ENCODE measurements at places on chromosomes 16 and 17.

DNA sequence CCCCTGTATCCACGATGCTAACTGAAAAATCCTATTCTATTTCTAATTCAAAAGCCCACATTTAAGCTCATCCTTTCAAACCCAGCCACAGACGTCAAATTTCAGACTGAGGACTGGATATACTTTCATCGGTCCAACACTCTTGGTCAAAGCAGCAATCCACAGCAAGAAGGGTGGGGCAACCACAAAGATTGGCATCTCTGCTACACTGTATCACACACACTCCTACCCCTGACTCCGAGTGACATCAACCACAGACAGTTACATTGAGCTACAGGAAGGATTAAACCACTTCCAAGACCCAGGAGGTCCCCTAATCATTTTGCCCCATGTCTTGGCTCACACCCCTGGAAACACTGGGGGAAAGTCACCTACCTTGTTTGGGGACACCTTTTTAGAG lies 61.3 kb downstream of the GRIN2A start:
- no peak for DNase-seq

DNA sequence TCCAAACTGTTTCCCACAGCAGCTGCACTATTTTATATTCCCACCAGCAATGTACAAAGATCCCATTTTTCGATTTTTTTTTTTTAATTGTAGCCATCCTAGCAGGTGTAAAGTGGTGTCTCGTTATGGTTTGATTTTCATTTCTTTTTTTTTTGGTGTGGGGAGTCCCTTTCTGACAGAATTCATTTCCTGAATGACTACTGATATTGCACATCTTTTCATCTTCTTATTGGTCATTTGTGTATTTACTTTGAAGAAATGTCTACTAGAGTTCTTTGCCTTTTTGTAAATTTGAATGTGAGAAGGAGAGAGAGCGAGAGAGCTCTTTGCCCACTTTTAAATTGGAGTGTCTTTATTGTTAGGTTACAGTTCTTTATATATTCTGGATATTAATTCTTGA lies 14.0 kb downstream of the CYB5B start:
- DNase-seq, result no peak

DNA sequence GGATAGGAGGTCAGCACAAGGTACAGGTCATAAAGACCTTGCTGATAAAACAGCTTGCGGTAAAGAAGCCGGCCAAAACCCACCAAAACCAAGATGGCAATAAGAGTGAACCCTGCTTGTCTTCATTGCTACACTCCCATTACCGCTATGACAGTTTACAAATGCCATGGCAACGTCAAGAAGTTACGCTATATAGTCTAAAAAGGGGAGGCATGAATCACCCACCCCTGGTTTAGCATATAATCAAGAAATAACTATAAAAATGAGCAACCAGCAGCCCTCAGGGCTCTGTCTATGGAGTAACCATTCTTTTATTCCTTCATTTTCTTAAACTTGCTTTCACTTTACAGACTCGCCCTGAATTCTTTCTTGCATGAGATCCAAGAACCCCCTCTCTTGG lies 1.0 kb upstream of the HSBP1 start:
- DNase-seq, result no peak

GRCh38 chr17:63314761-63315160 lies 131.3 kb downstream of the CYB561 start:
- DNase-seq, result no peak

GRCh38 chr16:27123795-27124409 lies 57.2 kb downstream of the C16orf82 start:
- no peak for DNase-seq

- no peak for DNase-seq
Measured at GRCh38 chr16:17511340-17511739, 40.6 kb upstream of the XYLT1 start.

DNA sequence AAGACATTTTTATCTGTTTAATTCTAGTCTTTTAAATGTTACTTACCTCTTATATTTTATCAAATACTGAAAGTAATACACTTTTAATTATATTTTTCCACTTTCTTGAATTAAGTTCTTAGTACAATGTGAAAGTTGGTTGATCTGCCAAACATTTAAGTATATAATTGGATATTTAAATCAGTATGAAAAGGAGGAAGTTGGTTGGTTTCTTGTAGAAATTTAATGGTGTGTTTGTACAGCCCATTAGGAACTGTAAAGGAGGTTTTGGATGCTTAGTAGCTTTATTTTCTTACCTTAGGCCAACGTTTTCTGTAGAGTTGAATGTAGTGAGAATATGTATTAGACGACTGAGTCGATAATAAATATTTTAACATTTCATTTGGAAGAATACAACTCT lies 5.4 kb downstream of the NFATC3 start:
- DNase-seq, result no peak

- DNase-seq, result no peak
Measured at GRCh38 chr17:78147315-78147998, 1.3 kb downstream of the C17orf99 start.

GRCh38 chr16:85836706-85837582 lies 37.4 kb downstream of the COX4I1 start:
- no peak for DNase-seq

- DNase-seq, result no peak
Measured at GRCh38 chr17:76683011-76683755, 27.6 kb downstream of the MXRA7 start.

DNA sequence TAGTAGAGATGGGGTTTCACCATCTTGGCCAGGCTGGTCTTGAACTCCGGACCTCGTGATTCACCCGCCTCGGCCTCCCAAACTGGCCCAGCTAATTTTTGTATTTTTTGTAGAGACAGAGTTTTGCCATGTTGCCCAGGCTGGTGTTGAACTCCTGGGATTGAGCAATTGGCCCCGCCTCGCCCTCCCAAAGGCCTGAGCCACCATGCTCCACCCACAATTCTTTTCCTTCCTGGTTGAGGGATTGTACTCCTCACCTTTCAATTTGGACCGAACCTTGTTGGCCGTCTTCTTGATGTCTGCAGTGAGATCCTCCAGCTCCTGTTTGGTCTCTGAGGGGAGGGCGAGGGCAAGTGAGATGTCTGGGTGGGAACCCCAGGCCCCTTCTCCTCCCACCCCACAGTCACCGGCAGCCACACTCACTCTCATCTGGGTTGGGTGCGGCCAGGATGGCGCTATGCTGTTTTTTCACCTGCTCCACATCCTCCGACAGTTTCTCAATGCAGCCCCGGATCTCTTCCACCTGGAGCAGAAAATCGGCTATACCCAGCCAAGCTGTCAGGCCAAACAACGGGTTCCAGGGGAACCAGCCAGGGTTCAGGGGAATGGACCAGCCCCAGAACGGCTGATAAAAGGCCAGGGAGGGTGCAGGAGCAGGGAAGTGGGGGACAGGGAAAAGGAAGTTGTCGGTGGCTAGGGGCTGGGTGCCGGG lies 9.6 kb downstream of the STX1B start:
- no peak for DNase-seq

- no peak for DNase-seq
Measured at GRCh38 chr16:88734361-88734728, 28.0 kb downstream of the CTU2 start.

DNA sequence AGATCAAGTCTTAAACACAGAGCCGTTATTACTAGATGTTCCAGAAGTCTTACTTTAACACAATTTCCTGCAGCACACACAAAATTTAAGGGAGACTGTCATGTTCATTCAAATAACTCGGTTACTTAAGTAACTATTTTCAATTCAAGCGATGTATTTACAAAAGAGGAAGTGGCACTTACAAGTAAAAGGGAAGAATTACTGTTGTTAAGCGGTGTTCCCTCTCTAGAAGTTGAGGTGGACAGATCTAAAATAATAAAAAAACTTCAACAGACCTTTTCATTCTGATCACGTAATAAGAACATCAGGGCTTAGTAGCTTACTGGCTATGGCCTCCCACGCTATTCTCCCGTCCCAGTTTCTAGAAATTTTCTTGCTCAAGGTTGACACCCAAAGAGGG lies 26.2 kb upstream of the TXNDC11 start:
- no peak for DNase-seq

- DNase-seq, result no peak
Measured at GRCh38 chr17:39115135-39115534, 36.3 kb downstream of the PLXDC1 start.

GRCh38 chr16:68790944-68791343 lies 52.4 kb upstream of the TANGO6 start:
- no peak for DNase-seq

GRCh38 chr17:74031316-74032090 lies 172.0 kb upstream of the RPL38 start:
- DNase-seq, result no peak

DNA sequence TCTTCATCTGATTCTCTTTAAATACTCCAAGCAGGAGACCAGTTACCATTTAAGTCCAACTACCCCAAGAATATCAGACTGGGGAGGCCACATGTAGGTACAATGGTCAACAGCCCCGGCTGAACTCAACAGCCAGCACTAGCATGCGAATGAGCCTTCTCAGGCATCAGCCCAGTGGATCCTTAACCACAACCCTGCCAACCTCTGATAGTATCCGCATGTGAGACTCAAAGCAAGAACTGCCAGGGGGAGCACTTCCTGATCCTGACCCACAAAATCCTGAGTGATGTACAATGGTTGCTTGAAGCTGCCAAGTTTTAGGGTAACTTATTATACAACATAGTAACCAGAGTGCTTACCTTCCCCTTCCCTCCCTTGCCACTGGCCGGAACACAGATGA lies 4.0 kb downstream of the PYY start:
- no peak for DNase-seq

DNA sequence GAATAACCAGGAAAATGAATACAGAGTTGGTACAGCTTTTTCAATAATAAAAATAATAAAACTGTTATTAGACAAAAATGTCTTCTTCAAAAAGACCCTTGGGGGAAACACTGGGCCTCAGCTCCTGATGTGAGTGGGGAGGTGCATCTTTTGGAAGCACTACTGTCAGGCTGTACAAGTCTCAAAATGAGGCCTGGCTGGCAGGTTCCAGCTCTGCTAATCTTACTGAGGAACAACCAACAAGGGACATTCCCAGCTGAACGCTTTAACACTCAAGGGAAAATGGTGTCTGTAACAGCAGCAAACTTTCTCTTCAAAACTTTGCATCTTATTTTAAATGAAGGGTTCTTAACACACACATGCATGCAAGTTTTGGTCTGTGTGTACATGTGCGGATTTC lies 19.7 kb downstream of the TEX2 start:
- DNase-seq, result no peak

DNA sequence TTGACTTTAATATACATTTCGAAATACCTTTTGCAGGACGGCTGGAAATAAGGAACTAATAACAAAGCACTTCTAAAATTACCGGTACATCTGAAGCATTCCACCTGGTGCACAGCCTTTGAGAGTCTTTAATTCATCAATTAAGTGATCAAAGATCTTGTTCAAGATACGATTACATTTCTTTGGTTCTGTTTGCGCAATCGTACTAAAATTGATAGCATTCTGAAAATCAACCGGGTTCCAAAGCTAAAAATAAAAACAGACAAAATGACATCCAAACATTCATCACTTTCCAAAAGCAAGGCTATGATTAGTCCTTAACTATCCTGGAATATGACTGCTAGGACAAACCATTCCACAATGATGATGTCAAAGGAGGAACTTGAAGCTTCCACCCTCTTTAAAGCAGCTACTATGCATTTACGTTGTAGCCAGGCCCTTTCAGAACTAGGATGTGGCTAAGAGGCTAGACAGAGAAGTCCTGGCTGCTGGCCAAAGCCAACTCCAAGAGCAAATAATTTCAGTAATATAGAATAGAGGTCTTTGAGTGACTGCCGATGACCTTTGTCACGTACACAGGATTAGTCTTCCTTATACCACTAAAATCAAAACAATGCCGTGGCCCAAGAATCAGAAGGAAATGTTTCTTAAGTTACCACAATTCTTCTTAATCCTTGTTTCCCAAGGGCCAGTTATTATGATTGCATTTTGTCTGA lies 299.8 kb upstream of the PSMD7 start:
- DNase-seq, result no peak

GRCh38 chr16:83676086-83676485 lies 131.7 kb upstream of the HSBP1 start:
- no peak for DNase-seq

GRCh38 chr17:71649941-71650350 lies 470.9 kb upstream of the SOX9 start:
- no peak for DNase-seq

GRCh38 chr17:60371416-60371815 lies 20.5 kb downstream of the USP32 start:
- no peak for DNase-seq

DNA sequence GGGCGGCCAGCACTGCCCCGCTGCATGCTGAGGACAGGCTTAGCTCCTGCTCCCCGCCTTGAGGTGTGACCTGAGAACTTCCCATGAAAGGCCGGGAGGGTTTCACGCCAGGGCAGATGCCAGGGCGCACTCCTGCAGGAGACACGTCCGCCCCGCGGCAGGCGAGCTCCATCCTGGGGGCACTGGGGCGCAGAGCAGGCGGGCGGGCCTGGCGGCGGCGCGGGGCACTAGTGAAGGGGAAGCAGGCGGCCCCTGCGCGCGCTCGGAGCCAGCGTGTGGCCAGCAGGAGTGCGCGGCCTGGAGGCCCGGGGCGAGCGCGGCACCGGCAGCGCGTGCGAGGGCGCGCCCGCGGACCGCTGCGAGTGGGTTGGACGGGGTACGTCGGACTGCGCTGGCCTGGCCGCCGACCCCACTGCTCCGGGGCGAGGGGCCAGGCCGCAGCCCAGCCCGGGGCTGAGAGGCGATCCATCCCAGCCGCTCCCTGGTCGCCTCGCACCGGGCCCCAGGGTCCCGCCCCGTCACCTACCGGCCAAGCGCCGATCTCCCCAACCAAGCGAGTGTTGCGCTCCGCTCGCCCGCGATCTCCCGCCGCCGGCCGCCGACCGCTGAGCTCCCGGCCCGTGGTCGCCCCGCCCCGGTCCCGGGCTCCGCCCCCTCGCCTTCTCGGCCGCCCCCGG lies at the start of gene MAP3K14:
Gene MAP3K14, minus strand, starts transcription at position 587 of the 677 bp plus-strand sequence. CDS start 26,275 bp downstream, outside the sequence.
- DNase-seq, result no peak

DNA sequence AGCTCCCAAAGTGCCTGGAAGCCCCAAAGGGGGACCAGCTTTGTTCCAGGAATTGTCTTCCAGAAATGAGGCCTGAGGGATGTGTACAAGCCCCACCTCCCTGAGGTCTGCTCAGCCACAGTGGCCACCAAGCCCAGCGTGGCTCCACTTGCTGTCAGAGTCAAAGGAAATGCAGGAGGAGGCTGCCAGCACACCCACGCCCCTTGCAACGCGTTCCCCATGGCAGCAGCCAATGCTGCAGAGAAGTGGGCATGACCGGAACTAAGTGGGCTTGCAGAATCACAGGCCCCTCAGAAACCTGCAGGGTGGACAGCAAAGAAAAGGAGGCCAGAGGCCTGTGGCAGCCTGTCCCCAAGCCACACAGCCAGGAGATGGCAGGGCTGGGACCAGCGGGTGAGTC lies 320.8 kb downstream of the FOXL1 start:
- DNase-seq, result no peak

- DNase-seq, result no peak
Measured at GRCh38 chr17:18975597-18975996, 23.6 kb downstream of the SLC5A10 start.

GRCh38 chr17:46270032-46270431 lies 24.9 kb upstream of the LRRC37A start:
- DNase-seq, result no peak

GRCh38 chr17:51180486-51180885 lies 14.3 kb downstream of the NME2 start:
- no peak for DNase-seq

Data from NCI-H2081 treated with DMSO at 0.1 percent for 48 hours (cell line).